ENCODE measurements at places on chromosomes 6 and 20.
A peak's percentile ranks its signal among the peaks of the same experiment; 100 is the strongest.

- DNase-seq, result no peak
Observed at GRCh38 chr6:56539527-56540105, 103.1 kb downstream of the DST start.

- DNase-seq, result peak; percentile 88
Observed at GRCh38 chr6:75934643-75935472, 137.6 kb downstream of the IMPG1 start.

DNA sequence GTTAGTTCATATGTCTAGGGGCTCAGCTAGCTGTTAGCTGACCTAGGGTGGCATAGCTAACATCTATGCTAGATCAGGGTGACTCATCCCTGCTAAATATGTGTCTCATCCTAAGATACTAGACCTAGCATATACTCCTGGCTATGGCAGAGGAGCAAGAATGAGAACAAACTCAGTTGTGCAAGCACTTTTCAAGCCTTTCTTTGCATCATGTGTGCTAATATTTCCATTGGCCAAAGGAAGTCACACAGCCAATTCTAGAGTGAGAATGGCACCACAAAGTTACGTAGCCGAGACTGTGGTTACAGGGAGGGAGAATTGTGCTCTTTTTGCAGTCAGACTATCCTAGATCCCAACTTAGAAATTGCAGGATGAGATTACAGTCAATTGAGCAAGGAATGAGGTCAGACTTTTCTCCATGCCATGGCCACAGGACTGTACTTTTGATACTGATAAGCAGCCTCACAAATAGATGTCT lies 78.7 kb downstream of the PLCB4 start:
- DNase-seq, result no peak

DNA sequence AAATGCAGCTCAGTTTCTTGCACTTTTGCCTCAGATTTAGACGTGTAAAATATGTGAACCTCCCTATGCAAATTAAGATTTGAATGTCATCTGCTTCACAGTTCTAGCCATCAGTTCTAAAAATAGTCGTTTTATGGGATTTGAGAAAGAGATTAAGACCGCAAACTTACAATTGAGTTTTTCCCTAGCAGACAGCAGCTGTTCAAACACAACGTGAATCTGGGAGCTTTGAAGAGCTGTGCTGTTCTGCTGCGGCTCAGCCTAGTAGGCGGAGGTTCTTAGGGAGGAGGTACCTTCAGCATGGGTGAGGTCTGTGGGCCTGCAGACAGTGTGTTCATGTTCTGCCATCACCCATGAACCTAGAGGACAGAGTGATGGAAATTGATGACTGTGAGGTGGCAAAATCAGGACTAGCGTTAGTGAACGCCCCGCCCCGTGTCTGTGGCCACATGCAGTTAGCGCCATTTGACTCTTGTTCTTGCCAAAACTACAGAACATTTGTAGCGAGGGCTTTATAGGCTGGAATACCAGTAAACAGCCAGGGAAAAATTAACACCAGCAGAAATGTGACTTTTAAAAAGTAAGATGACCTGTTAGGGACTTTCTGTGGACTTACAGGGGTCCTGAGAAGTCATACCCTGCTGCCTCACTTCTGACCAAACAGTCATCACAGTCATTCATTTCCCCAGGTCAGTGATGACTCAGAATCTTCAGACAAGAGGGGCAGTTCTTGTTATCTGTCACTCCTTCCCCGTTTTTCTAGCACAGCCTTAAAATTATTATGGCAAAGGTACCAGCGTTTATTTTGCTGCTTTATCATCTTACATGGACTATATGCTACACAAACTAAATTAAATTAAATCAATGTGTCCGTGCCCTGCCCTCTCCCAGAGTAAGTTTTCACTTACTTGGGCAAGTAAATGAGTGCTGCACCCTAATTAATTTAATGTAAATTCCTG lies 84.3 kb upstream of the TMEM181 start:
- peak; percentile 20 for DNase-seq

DNA sequence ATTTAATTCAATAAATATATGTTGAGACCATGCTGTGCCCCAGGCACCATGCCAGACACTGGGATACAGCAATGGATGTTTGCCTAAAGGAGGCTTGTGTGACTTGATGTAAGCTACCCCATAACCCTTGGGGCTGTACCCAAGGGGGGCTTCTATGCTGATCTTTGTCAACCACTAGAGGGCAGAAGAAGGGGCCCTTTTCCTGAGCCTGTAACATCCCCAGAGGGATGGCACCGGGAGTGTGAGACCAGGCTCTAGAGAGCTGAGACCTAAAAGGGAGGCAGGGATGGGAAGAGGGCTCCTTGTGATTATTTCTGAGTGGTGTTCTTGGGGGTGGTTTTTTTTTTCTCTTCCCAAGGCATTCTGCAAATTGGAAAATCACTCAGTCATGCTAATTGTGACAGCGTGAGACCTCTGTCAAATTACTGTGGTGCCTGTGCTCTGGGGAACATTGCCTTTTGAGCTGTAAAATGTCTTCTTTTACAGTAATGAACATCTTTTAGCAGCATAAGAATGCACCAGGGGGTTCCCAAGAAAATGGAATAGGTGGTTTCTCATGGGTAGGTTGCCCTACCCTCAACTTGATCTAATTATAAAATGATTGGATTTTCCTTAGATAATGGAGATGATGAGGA lies 138.7 kb upstream of the SLC24A3 start:
- DNase-seq, result peak; percentile 75

DNA sequence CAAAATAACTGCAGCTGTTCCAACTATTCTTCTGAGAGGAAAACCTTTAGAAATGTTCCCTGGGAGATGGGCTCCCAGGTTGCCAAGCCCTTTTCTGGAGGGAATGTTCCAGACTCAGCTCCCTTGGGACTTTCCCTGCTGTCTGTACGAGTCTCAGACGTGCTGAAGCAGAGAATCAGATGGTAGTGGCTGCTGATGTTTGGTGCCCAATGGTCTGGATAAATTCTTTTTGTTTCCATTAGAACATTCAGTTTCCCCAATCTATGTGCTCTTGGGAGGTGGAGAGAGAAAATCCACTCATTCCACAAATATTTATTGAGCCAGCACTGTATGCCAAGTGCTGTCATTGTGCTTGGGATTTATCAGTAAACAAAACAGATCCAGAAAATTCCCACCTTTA lies 40.0 kb downstream of the SNHG17 start:
- no peak for DNase-seq

DNA sequence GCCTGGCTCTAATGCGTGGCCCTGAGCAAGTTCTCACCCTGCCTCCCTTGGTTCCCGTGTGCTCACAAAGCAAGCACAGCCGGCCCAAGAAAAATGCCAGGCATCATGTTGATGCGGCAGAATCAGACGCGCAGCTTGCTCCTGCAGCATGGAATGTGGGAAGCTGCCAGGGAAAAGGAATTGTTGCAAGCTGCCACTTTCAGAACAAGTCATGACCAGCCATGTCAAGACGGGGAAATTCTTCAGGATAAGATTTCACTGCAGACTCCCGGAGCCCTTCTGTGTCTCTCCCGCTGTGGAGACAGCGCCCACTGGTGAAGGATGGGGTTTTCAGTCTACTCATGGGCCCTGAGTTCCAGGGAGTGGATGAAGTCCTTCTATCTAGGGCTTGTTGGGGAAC lies 4.6 kb downstream of the DACT2 start:
- DNase-seq, result peak; percentile 54

DNA sequence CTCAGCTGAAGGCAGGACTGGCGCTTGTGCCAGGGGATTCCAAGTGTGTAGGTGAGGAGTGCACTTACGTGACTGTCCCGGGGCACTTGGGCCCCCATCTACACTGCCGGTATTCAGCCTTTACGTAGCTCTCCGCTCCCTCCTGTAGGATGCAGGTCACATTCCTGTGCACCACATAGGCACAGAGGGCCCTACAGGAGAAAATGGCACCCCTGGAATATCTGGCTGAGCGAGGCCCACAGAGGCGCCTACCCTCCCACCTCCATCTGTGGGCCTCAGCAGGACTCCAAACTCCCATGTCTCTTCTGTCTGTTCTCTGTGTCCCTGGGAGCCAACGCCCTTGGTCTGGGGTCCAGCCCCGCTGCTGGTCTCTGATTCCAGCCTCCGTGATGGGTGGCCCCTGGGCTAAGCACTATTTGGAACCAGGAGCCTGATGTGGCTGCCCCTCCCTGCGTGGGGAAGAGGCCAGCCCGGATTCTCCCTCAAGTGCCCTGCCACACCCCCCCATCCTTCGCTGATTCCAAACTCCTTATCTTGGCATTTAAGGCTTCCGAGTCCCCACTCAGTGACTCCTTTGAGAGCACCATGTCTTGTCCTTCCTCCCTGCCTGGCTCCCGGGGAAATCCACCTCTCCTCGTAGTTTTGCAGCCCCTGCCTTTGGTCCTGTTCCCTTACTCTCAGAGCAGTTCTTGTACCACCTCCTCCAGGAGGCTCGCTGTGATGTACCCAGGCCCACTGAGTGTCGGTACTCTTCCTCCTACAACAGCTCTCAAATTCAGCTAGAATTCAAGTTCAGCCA lies 1.5 kb downstream of the EMILIN3 start:
- DNase-seq, result no peak

- no peak for DNase-seq
Observed at GRCh38 chr20:57842720-57843119, 132.9 kb upstream of the PMEPA1 start.

DNA sequence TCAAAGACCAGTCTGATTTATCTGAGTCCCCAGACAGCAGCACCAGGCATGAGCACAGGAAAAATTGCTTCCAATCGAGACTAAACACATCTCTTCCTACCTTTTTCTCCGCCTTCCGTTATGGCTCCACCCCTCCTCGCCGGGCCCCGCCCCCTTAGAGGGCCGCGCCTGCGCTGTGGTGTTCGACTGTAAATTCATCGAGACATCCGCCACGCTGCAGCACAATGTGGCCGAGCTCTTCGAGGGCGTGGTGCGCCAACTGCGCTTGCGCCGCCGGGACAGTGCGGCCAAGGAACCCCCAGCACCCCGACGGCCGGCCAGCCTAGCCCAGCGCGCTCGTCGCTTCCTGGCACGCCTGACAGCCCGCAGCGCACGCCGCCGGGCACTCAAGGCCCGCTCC lies 8.9 kb downstream of the REM1 start:
- DNase-seq, result no peak

GRCh38 chr20:43895235-43895634 lies 19.4 kb upstream of the TOX2 start:
- DNase-seq, result no peak

DNA sequence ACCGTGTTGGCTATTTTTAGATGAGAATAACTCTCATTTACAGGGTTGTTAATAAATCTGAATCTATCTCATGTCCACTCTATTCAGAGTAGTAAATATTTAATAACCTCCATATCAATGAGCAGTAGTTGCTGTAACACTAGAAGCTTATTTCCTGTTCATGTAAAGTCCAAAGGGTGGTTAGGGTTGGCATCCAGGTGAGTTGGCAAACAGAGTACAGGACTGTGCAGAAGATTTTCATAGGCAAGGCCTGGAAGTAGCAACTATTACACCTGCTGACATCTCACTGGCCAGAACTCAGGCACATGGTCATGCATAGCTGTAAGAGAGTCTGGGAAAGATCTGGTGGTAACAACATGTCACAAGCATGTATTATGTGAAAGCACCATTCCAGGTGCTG lies 147.5 kb downstream of the PHF3 start:
- no peak for DNase-seq

DNA sequence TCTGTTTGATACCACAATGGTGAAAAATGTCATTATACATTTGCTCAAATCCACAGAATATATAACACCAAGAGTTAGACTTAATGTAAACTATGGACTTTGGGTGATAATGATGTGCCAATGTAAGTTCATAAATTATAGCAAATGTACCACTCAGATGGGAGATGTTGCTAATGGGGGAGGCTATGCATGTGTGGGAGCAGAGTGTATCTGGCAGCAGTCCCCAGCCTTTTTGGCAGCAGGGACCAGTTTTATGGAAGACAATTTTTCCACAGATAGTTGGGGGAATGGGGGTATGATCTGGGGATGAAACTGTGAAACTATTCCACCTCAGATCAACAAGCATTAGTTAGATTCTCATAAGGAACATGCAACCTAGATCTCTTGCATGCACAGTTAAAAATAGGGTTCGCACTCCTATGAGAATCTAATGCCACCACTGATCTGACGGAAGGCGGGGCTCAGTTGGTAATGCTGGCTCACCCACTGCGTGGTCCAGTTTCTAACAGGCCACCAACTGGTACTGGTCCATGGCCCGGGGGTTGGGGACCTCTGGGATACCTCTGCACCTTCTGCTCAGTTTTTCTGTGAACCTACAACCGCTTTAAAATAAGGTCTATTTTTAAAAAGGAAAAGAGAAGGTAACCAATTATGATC lies 8.0 kb downstream of the HLA-DQA1 start:
- no peak for DNase-seq

- DNase-seq, result no peak
Observed at GRCh38 chr20:60024245-60024644, 66.0 kb downstream of the CDH26 start.

GRCh38 chr6:77425671-77426070 lies 37.6 kb downstream of the HTR1B start:
- DNase-seq, result no peak

DNA sequence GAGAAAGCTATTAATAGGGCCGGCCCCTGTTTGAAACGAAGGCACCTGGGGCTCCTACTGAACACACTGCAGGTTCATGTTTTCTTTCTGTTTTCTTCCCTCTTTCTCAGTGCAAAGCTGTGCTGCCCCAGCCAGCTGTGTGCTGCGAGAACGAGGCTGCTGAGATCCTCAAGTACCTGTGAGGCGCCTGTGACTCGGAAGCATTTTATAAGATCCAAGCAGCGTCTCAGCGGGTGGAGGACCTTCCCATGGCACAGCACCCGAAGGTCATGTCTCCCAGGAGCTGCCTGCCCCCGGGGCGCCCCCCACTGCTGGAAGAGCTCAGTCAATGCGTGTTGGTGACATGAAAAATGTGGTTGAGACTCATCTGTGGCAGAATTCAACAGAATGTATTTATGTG lies 66.3 kb downstream of the SMOC2 start:
- DNase-seq, result no peak

DNA sequence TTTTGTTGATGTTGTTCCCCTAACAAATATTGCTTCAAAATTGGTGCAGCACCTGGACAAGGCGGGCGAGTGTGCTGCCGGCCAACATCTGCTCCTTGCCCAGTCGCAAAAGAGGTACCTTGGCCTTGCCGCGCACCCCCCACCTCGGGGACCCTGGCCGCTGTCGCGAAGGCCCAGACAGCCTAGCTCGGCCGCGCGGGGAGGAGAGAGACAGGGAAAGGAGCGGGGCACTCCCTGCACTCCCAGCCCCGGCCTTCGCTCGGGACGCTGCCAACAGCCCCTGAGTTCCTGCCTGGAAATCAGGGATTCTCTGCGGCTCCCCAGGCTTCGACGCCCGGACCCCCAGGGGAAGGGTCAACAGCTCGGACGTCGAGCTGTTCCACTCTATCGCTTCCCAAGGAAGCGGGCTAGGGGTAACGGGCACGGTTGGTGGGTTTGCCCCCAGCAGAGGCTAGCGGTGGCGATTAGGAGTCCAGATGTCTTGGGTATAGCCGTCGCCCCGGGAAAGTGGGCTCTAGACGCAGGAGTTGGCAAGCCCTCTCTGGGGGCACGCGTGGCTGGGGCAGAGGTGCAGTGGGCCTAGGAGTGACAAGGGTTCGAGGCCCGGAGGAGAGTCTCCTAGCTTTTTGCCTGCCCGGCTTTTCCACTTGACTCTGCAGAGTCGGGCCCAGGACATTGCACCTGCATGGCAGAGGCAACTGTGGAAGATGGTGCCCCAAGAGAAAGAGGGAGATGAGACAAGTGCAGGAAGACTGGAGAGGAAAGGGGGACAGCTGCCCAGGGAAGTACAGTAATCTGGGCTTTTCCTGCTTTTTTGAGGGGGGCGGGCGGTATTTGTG lies 8.2 kb downstream of the POU3F2 start:
- DNase-seq, result peak; percentile 72

- DNase-seq, result no peak
Observed at GRCh38 chr6:9875605-9876353, 539.1 kb downstream of the TFAP2A start.

All from neural progenitor cell (in vitro differentiated cells).